ENCODE measurements at places on chromosomes 5 and 9.

GRCh38 chr9:95036676-95037075 is 280.8 kb downstream of the FANCC start:
- no peak for DNase-seq

GRCh38 chr5:148913493-148913892 is 87.1 kb downstream of the ADRB2 start:
- no peak for DNase-seq

- DNase-seq = no peak
These were observed 291.1 kb downstream of the TRIM32 start for GRCh38 chr9:116978155-116978554.

DNA sequence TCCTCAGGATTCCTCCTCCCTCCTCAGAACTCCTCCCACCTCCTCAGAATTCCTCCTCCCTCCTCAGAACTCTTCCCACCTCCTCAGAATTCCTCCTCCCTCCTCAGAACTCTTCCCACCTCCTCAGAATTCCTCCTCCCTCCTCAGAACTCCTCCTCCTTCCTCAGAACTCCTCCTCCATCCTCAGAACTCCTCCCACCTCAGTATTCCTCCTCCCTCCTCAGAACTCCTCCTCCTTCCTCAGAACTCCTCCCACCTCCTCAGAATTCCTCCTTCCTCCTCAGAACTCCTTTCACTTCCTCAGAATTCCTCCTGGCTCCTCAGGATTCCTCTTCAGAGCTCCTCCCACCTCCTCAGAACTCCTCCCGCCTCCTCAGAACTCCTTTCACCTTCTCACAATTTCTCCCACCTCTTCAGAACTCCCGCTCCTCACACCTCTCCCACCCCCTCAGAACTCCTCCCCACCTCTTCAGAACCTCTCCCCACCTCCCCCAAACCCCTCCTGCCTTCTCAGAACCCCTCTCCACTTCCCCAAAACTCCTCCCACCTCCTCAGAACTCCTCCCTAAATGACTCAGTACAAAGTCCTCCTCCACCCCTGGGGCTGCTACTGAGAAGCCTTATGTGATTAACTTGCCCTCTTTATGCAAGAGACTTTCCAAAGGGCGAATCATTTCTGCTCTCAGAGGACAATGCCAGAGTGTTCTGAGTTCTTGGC is 23.2 kb downstream of the SLC46A2 start:
- DNase-seq = no peak

GRCh38 chr5:135488727-135489465 is 36.7 kb upstream of the TIFAB start:
- no peak for DNase-seq

- DNase-seq = peak; percentile 26
These were observed 135.8 kb downstream of the PCSK1 start for GRCh38 chr5:96297290-96297689.

GRCh38 chr9:134014946-134015345 is 10.3 kb upstream of the BRD3OS start:
- DNase-seq = no peak

GRCh38 chr9:101440714-101441230 is 5.2 kb upstream of the ALDOB start:
- DNase-seq = no peak

DNA sequence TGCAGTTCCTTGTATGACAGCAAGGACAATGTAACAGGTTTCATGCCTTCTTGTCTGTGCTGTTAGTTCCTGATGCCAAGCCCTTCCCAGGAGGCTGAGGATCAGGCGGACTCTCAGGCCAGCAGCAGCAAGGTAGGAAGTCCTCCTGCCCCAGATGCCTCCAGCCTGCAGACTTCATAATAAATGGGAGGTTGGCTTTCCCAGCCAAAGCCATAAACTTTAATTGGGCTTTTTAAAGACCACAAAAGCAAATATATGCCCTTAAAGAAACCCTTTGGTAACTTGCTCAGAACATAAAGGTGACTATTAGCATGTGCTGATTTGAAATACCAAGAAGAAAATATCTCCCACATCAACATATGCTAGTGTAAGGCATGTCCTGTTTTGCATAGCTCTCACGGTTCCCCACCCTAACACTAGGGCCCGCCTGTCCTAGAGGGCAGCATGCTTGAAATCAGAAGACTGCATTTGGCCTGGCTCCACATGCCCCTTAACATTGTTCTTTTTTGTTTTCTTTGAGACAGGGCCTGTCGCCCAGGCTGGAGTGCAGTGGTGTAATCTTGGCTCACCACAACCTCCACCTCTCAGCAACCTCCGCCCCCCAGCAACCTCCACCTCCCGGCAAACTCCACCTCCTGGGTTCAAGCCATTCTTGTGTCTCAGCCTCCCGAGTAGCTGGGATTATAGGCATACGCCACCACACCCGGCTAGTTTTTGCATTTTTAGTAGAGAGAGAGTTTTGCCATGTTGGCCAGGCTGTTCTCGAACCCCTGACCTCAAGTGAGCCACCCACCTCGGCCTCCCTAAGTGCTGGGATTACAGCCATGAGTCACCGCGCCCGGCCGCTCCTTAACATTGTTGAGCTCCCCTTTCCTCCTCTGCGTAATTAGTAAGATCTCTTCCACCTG is 44.6 kb upstream of the FCN1 start:
- DNase-seq = no peak

GRCh38 chr5:81513982-81514381 is 120.0 kb upstream of the ACOT12 start:
- DNase-seq = peak; percentile 22

DNA sequence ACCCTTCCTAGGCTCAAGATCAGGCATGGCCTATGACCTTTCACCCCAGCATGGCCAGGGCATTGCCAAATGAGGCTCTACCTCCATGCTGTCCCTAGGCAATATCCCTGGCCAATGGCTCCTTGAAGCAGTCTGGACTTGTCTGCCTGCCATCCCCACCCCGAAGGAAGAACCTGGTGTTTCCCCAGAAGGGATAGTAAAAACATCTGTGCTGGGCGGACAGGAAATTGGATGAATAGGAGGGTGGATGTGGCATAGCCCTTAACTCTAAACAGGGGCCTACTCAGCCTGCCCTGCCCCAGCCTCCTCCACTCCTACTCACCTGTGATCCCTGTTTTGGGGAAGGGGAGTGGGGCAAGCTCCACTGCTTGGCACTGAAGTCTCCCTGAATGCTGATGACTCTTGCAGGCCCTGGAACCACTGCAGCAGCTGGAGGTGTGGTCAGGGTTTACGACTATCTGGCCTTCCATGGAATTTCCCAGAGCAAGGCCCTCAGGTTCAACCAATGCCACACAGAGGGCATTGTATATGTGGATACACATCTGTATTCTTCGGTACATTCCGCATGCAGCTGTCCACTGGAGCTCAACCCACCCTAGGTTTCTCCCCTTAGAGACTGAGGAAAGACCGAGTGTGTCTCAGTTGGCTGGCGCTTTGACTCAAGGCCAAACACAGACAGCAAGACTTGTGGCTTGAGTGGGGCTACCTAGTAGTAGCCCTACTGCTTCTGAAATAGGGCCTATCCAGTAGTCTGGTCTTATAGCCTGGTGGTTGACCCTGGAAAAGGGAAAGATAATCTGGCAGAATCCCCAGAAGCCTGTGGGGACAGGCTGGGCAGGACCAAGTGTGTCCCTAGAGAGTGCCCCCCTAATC is 6.4 kb upstream of the P4HA2 start:
- DNase-seq = no peak

DNA sequence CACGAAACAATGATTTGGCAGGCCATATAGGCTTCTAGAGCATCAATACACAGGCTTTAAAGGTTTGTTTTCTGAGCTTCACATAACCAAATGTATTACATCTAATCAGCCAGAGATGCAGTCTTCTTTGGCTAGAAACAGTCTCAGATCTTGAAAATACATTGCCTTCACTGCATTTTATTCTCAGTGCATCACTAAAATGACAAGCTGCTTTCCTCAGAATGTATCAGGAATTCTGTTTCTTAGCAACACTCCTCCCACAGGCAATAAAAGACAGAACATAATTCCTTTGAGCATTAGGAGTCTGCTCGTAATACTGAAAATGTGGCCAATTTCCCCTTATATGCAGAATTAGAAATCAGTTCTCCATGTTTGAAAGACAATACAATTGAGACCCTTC is 36.9 kb downstream of the FEM1C start:
- DNase-seq = no peak

DNA sequence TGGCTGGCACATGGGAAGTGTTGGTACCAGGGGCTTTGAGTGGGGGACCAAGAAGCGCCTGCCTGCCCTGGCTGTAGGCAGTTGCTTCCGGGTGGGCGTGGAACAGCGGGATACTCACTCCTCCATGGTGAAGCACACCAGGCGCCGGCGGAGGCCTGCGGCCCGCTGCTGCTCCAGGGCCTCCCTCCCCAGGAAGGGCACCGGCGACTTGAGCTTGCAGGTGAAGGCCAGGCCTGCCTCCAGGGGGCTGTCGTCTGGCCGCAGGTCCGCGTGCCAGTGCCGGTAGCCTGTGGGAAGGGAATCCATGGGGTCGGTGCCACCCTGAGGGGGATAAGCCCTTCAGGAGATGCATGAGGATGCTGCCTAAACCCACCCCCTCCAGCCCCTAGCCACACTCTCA is 34.3 kb downstream of the DBH start:
- no peak for DNase-seq

- no peak for DNase-seq
These were observed 57.0 kb downstream of the TTC39B start for GRCh38 chr9:15249981-15250380.

DNA sequence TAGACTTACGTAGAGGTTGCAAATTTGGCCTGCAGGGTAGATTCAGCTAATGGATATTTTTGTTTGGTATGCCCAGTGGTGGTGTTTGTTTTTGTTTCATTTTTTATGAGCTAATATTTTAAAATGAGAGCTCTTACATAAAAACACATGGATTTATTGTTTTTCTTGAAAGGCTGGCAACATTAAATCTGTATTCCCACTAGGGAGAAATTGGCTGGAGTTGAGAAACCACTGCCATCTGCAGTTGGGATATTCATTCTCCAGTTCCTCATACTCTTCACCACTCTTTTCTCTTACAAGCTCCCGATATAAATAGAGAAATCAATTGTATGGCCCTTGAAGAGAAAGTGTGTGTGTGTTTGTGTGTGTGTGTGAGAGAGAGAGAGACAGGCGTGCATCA is 143.3 kb downstream of the ALDH1A1 start:
- DNase-seq = no peak

GRCh38 chr9:16238623-16239138 is 631.8 kb downstream of the BNC2 start:
- no peak for DNase-seq

- no peak for DNase-seq
These were observed 426.7 kb upstream of the FTMT start for GRCh38 chr5:121424976-121425375.

GRCh38 chr9:118568704-118569103 is 800.5 kb downstream of the BRINP1 start:
- DNase-seq = no peak

DNA sequence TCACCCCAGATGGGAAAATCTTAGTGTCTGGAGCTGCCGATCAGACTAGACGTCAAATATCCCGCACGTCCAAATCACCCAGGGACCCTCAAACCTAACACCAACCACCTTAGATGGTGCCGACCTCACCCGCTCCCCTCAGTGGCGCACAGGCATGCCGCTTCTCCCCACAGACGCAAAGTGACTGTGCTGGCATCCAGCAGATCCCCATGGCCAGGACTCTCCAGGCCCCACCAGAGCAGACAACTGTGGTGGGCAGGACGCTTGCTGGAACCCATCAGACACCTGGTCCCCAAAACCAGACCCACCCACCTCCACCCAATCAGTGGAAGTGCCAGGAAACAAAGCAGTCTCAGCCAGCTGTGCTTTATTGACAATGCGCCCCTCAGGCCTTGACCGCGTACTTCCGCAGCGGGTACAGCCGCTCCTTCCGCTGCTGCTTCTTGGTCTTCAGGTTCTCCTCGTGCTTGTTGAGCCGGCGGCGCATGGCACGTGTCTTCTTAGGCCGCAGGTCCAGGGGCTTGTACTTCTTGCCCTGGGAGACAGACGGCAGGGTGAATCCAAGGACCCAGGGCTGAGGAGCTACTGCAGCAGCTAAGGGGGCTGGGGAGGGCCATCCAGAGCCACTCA is 4.1 kb downstream of the RPL35 start:
- no peak for DNase-seq

DNA sequence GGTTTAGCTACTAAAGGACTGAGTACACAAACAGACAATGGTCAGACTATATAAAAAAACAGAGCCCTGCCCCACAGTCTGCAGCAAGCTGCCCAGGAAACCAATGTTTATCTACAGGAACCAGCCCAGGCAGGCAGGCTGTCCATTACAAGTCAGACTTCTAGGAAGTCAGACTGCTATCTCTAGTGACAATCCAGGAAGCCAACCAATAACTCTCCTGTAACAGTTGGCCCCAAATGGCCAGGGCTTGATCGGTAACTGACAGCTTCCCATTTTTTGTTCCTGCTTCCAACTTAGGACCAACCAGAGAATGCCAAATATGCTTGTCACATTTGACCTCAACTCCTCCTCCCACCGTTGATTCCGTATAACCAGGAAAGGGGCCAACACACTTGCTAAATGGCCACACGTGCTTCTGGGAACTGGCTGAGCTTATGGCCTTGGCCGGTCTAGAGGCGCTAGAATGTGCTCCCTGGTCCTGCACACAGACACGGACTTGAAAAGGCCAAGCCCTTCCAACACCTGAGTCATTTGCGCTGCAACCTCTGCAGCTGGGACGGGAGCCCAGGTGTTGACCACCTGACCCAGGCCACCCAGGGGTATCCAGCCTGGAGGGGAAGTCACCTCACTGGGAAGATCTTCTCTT is 79.6 kb upstream of the CDK20 start:
- no peak for DNase-seq

DNA sequence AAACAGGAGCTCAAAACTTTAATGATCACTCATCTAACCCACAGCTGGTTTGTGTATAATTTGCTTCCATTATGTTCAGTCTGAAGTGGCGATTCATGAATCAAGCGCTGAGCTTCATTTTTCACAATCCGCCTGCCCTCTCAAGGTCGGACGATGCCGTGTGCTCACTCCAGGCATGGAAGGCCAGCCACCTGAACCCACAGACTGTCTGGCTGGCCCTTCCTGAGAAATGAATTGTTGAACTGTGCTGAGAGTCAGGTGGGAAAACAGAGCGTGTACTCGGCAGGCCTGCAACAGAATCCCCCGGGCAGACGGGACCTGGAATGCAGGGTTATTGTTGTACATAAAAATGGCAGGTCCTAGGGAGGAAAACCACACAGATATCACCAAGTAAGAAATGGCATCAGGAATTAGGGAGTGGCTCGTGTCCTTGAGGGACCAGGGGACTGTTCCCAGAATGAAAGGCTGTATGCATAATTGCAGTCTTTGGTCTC is 375.7 kb downstream of the IRX2 start:
- DNase-seq = no peak

DNA sequence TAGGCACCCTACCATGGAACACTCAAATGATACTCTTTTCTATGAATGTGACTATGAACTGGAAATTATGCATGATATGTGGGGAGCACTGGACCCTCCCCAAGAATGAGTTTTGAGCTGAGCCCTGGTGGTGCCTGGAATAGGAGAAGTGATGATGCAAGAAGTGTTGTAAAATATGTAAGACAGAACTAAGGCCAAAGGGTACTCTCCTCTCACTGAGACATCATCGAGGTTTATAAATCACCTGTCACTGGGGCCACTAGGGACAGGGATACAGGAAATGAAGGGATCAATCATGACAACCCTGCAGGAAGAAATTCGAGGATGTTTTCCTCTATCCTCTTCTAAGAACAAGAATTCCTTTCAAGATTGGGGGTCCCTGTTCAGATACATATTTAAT is 45.4 kb downstream of the PCSK1 start:
- no peak for DNase-seq
